ENCODE measurements at places on chromosomes 3 and 15.

DNA sequence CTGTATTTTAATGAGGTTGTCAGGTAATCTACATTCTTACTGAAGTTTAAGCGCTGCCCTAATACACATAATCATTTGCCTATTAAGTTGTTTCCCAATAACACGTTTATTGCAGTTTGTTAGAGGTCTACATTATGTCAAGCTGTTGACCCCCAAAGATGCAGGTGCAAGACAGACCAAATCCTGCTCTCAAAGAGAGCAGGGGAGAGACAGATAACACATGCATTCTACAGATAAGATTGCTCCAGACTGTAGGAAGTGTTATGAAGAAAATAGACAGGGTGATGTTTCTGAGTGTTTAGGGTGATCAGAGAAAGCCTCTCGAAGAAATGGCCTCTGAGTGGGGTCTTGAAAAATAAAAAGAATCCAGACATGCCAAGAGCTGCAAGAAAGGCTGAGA, 24.8 kb upstream of the OXTR start:
- DNase-seq: no peak

- DNase-seq: no peak
Observed at GRCh38 chr3:43857361-43858293, 166.9 kb downstream of the ABHD5 start.

- no peak for DNase-seq
Observed at GRCh38 chr3:63740116-63740515, 79.0 kb upstream of the C3orf49 start.

DNA sequence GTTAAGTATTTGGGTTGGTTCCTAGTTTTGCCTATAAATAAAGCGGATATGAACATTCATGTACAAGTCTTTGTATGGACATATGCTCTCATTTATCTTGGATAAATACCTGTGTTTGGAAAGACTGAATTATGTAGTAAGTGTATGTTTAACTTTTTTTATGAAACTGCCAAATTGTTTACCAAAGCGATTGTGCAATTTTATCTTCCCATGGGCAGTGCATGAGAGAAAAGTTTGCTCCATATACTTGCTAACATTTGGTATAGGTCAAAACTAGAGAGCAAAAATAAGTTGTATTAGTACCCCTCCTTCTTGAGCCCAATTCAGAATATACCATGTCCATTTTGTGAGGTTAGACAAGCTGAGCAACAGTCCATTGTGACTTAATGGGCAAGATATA, 502.6 kb downstream of the SQOR start:
- no peak for DNase-seq

DNA sequence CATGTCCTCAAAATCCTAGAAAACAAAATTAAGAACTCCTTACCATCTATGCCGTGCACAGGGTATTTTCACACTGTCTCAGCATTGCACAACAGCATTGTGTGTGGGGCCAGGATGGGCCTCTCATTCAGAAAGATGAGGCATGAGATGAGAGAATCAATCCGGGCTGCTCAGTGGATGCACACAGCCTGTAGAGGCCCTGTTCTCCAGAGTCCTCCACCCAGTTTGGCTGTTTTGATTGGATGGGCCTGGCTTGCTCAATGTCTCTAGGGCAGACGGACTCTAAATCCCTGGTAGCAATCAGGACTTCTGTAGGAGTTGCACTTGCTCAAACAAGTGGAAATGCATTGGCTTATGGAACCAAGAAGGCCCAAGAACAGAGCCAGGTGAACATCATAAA, 20.2 kb upstream of the CPNE9 start:
- DNase-seq: no peak

- DNase-seq: no peak
Observed at GRCh38 chr3:65793495-65794200, 245.1 kb downstream of the MAGI1 start.

DNA sequence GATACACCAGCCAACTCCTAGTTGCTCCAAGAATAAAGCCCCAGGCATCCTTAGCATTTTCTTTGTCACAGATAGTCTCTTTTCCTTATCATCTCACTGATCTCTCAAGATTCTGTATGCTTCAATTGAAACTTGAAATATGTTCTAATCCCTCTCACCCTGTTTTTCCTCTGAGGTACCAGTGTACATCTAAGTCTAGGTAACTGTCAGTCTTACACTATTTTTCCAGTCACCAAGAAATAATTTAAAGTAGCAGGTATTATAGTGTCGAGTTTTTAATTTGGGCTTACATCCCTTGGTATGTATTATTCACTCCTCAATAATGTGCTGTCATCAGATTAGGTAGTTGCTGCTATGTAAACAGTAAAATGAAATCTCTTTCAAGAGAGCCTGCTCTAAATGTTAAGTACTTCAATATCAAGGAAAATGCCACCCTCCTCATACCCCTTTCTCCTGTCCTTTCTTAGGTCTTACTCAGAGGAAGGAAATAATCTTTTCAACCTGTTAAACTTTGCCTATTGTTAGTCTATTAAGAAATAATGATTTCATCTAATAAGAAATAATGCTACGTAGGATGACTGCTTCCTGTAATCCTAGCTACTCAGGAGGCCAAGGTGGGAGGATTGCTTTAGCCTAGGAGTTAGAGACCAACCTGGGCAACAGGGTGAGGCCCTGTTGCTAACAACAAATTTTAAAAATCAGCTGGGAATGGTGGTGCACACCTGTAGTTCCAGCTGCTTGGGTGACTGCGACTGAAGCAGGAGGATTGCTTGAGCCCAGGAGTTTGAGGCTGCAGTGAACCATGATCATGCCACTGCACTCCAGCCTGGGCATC, 39.8 kb downstream of the TSC22D2 start:
- DNase-seq: no peak

- DNase-seq: no peak
Observed at GRCh38 chr3:73292220-73292619, 230.8 kb downstream of the EBLN2 start.

DNA sequence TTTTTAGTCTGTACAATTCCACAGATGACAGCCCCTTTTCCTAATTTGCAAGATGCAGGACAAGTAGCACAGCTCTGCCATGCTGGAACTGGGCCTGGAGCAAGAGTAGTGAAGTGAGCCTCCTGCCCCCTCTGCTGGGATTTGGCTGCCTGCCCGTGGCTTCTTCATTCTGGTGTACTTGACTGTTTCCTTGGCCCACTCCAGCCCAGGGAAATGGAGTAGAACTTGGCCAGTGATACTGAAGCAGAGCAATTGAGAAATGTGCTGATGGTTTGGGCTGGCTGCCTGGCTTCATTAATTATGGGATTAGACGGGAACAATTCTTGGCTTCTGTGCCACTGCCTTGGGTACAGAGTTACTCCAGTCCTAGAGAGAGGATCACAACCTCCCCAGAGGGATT, 2.8 kb downstream of the GPD1L start:
- DNase-seq: no peak

- peak; percentile 8 for DNase-seq
Observed at GRCh38 chr15:77633134-77633912, 611 bp upstream of the LINGO1 start.

DNA sequence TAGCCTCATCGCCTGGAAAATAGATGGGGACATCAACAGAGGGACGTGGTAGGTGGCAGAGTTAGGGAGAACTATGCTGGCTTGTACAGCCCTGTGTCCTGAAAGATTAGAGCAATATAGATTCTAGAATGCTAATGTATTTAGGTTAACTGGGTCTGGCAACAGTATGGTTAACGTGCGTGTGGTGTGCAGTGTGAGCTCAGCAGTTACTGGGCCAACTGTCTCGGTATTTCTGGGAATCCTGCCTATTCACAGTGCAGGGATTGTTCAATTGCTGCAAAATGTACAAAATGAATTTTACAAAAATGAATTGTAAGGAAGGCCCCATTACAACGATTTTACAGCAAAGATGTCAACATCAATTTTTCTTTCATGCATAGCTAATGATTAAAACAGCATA, 20.6 kb downstream of the MEIS2 start:
- no peak for DNase-seq

- DNase-seq: no peak
Observed at GRCh38 chr3:14496351-14496750, 43.8 kb downstream of the GRIP2 start.

GRCh38 chr3:45506084-45506483, 88.5 kb upstream of the LIMD1 start:
- no peak for DNase-seq

DNA sequence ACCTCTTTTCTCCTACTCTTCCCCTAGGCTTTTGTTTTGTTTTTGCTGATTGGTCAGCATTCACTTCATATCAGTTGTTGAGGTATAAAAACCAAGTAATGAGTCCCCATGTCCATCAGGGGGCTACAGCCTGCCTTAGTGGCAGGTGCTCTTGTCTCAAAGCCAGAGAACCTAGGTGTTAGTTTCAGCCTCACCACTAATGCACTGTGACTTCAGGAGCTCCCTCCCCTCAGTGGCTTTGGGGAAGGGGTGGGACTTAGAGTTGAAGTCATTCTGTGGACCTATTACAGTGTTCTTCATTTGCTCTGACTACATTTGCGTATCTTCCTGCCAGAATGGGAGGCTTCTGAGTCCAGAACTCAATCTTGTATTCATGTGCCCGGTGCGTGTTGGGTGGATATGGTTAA, 41.6 kb downstream of the NR2C2 start:
- no peak for DNase-seq

DNA sequence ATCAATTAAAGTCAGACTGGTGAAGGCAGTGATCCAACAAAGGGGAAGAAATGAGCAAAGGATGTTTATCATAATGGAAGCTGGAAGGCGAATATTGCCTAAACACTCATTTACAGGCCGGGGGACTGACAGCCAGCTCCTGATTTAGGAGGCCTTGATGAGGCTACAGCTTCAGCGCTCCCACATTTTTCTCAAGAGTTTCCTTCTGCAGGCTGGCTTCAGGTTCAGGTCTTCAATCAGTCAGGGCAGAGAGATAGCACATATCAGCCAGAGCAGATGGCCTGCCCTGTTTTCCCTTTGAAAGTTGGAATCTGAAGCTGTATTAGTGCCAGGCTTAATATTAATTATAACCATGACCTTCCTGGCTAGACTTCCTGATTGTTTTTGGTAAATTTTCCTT, 218.9 kb downstream of the SV2B start:
- DNase-seq: no peak

GRCh38 chr15:33547876-33548275, 237.1 kb downstream of the RYR3 start:
- no peak for DNase-seq

- DNase-seq: no peak
Observed at GRCh38 chr15:97479957-97480356, 480.5 kb upstream of the ARRDC4 start.

DNA sequence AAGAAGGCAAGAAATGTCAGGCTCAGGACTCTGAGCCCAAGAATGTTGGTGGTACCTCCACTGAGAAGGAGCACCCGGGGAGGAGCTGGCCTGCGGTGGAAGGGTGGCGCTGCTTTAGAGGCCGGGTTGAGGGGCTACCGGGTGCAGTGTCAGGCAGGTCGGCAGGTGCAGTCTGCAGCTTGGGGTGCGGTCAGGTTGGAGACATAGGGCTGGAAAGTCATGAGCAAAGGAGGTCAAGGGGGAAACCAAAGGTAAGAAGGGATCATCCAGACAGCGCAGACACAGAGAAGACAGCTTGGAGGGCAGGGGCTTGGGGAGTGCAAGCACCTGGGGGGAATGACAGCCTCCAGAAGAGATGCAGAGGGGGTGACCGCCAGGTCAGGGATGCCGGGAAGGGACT, 274.4 kb upstream of the LYSMD4 start:
- DNase-seq: no peak

DNA sequence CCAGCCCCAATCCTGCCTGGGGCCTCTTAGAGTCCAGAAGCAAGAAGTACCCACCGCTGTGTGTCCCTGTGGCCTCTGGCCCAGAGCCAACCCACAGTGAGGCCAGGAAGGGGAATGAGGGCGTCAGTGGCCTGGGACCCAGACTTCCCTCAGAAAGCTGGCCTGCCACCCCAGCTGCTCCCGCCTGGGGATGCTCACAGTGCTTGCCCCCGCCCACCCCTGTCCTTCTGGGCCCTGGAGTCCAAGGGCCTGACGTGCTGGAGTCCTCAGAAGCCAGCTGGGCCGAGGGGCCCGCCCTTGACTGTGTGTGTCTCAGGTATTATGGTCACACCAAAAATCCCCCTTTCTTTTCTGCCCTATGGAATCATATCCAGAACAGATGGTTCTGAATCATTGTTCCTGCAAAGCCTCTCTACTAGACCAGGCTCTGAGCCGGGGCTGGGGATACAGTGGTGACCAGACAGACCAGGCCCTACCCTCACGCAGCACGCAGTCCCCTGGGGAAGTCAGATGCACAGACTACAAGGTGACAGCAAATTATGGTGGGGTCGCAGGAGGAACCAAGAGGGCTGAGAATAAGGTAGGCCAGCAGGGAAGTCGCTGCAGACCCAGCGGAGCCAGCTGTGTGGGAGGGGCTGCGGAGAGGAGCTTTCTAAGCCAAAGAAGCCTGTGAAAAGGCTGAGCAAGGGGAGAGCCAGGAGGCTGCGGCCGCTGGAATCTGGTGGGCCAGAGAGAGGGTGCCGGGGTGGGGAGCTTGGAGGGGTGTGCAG, 99.1 kb downstream of the VGLL4 start:
- DNase-seq: no peak

DNA sequence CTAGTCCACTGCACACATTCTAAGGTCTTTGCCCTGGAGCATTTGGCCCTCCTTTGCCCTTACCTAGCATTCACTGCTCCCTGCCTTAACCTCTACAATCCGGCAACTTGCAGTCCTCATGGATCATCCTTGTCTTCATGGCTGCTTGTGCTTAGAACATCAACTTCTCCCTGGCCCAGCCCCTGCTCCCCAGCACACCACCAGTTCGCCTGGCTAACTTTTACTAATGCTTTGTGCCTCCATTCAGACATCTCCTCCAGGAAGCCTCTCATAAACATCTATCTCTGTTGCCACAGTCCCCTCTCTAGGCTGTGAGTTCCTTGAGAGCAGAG, 57.1 kb downstream of the AAGAB start:
- no peak for DNase-seq

- DNase-seq: no peak
Observed at GRCh38 chr3:55407426-55407820, 79.7 kb downstream of the WNT5A start.

DNA sequence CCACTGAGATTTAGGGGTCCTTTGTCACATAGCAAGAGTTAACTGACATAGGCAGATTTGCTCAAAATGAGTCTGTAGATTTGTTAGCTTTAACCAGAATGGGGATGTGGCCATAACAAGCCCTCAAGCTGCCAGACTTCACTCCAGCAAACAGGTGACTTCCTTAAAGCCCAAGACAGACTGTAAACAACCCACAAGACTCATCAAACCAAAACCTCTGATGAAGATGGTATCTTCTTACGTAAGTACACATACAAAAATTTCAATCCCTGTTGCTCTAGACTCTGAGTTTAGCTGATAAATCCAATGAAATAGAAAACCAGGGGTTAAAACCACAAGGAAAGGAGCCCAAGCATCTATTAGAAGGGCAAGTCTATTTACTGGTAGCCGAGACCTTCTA, 18.2 kb upstream of the ZBTB20 start:
- peak; percentile 22 for DNase-seq

Data from T-cell (primary cell).